Lung (tissue), 17 donors: ENCODE measurements at places on chromosomes 4 and X. TPM values are rescaled to one million over a fixed set of nuclear protein-coding genes. Genes with fewer than 3 reads are reported as not detected.

- peak; percentile 32 for DNase-seq
Measured at GRCh38 chr4:108683479-108683878, 33.1 kb downstream of the OSTC start.

- DNase-seq, result peak; percentile 72
Measured at GRCh38 chrX:65667503-65668376, at the start of gene MSN. Gene MSN (plus strand): TSS chrX:65667654. CDS start chrX:65667842, 188 bp downstream.

GRCh38 chrX:5458300-5458842 lies 770.3 kb downstream of the NLGN4X start:
- no peak for DNase-seq

- no peak for DNase-seq
Measured at GRCh38 chr4:67604749-67605148, 46.2 kb downstream of the STAP1 start.

DNA sequence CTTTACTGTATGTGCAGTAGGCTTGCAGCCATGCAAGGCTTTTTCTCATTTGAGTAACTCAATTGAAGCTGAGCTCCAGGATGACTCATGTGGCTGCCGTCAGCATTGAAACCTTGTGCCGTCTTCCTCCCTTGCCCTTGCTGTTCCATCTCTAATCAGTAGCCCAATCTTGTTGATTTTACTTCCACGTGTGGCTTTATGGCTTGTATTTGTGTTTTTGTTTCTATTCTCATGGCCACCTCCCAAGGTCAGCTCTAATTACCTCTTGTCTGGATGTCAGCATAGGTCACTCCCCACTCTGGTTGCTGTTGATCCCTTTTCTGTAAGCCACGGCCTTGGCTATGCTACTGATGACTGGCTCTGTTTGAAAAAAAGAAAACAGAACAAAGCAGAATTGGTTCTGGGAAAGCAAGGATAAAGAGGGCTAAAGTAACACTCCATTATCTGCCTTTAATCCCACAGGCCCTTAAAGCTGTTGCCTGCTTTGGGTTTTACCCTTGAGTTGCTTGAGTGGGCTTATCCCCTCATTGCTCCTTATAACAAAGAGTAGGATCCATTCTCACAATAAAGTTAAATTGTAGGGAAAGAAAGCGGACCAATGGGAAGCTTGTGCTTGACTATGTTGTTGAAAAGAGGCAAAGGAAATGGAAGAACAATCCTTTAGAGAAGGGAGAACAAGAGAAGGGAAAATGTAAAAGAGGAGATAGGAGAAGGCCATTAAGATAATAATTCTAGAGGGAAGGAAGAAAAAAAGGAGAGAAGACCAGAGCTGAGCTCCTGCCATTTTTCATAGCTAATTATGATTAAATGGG lies 173.9 kb upstream of the PGRMC2 start:
- DNase-seq, result no peak

- no peak for DNase-seq
Measured at GRCh38 chrX:8688776-8689175, 43.2 kb downstream of the ANOS1 start.

GRCh38 chr4:170193496-170193895 lies 103.7 kb upstream of the AADAT start:
- DNase-seq, result no peak

GRCh38 chr4:1722551-1723118 lies 1.3 kb downstream of the TACC3 start:
- no peak for DNase-seq

- DNase-seq, result no peak
Measured at GRCh38 chrX:2693113-2694002, 2.3 kb downstream of the CD99 start.

- peak; percentile 41 for DNase-seq
Measured at GRCh38 chr4:78656968-78657445, 105.4 kb downstream of the ANXA3 start.

- DNase-seq, result no peak
Measured at GRCh38 chr4:8433136-8433535, 7.4 kb downstream of the ACOX3 start.

DNA sequence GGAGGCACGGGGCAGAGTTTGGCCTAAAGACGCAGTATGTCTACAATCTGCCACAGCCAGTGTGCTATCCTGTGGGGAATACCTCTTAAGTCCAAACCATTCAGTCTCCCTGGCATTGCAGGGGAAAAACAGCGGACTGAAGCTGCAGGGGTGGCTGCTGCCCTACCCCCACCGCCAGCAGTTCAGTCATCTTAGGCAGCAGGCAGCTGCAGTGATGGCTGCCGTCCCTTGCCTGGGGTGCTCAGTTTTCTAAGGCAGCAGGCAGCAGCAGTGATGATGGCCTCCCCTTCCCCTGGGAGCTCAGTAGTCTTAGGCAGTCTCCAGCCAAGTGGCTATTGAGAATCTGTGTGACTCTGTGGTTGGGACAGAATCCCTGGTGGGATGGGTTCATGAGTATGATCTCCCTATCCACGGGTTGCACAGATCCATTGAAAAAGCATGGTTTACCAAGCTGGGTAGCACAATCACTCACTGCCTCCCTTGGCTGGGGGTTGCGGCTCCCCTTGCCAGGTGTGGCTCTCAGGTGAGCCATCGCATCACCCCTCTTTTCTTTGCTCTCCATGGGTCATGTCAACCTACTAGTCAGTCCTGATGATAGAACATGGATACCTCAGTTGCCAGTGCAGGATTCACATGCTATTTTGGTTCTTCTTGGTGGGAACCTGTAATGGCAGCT lies 48.9 kb upstream of the GRID2 start:
- DNase-seq, result no peak

Gene SPANXB1
- total RNA-seq, result not detected

Gene CWH43
- total RNA-seq, result 1.5 TPM

Gene TCEAL8
- total RNA-seq, result 86.9 TPM

Gene BRCC3
- 13.7 TPM for total RNA-seq

Gene ABCG2
- total RNA-seq, result 15.7 TPM
